ENCODE measurements at places on chromosomes 5 and 9.

GRCh38 chr9:128393145-128393775 lies 22.1 kb downstream of the URM1 start:
- no peak for DNase-seq

DNA sequence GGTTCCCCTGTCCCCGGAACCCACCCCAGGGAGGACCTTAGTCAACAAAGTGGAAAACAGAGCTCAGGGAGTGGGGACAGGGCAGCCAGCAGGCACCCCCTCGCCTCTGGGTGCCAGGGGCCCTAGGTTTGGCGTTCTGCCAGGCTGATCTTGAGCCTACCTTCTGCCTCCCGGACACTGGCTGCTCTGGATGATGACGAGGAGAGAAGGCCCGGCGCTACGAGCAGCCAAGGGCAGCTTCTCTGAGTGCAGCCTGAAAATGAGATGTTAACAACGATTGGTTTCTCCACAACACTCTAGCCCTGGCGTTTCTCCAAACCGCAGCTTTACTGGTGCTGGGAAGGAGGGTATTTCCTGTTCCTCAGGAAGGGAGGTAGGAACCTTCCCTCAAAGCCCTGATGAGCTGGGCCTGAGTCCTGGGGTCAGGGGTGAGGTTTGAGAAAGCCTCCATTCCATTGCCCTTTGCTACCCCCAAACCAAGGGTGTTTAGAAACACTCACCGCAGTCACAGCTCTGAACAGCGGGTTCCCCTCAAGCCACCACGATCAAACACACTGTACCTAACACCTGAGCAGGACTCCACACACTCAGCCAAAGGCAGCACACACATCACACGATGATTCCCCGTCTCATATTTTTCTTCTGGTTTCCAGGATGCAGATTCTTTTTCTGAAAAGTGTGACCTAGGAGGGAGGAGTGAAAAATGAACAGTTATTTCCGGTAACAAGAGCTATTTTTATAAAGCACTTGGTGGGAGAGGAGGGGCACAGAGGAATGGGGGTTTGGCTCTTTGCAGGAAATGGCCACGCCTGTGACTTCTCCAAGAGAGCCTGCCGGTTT lies at the start of gene STING1:
Gene STING1 (minus strand): TSS at position 709 of the 840 bp plus-strand sequence. CDS start 1,054 bp downstream, outside the sequence.
- DNase-seq, result peak; percentile 79

GRCh38 chr9:72680593-72681282 lies 159.3 kb downstream of the TMC1 start:
- no peak for DNase-seq

GRCh38 chr5:59095480-59095879 lies 512.6 kb downstream of the RAB3C start:
- DNase-seq, result no peak

- no peak for DNase-seq
These were observed 250.8 kb upstream of the EDIL3 start for GRCh38 chr5:84635235-84636055.

DNA sequence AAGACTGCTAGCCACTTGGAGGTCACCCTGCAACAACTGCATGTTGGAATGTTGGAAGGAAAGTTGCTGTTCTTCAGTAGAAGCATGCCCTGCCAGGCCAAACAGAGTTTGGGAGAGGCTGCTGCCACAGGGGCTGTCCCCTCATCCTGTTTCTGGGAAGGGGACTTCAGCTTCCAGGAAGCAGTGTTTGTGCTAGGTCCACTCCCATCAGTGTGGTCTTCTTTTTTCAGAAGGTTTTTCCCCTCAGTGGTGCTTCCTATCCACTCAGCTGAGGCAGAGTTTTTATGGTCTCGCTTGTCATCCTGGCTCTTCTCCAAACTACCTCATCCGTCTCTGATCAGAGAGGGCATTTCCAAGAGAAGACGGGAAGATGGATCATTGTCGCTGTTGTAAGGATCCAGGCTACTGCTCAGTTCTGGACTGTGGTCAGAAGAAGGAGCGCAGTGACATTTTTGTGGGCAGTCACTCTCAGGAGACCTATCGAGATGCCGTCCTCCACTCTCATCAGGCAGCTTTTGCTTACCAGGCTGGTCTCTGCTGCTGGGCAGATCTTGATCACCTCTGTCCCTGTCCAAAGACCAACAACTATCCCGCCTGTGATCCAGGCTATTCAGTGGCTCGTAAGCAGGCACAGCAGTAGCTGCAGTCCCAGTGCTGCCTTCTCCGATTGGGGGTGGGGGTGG lies 97.8 kb upstream of the C5orf63 start:
- no peak for DNase-seq

DNA sequence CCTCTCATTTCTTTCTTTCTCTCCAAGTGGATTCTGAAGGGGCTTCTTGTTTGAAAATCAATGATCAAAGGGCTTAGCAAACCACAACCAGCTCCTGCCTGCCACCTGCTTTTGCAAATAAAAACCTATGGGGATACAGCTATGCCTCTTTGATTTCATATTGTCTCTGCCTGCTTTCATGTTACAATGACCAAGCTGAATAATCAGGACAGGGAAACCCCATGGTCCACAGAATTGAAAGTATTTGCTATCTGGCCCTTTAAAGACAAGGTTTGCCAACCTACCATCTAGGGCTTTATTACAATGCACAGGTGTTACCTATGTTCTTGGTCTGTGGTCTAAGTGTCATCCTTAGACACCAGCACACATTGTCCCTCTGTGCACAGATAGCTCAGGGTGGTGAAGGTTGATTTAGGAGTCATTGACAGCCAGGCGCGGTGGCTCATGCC lies 28.8 kb upstream of the PLIN2 start:
- DNase-seq, result peak; percentile 26

Data from activated T-cell treated with anti-CD3 and anti-CD28 coated beads, Interleukin-2, amount 50 U/mL, for 48 hours (primary cell).